ENCODE measurements at places on chromosomes 7 and 10.

DNA sequence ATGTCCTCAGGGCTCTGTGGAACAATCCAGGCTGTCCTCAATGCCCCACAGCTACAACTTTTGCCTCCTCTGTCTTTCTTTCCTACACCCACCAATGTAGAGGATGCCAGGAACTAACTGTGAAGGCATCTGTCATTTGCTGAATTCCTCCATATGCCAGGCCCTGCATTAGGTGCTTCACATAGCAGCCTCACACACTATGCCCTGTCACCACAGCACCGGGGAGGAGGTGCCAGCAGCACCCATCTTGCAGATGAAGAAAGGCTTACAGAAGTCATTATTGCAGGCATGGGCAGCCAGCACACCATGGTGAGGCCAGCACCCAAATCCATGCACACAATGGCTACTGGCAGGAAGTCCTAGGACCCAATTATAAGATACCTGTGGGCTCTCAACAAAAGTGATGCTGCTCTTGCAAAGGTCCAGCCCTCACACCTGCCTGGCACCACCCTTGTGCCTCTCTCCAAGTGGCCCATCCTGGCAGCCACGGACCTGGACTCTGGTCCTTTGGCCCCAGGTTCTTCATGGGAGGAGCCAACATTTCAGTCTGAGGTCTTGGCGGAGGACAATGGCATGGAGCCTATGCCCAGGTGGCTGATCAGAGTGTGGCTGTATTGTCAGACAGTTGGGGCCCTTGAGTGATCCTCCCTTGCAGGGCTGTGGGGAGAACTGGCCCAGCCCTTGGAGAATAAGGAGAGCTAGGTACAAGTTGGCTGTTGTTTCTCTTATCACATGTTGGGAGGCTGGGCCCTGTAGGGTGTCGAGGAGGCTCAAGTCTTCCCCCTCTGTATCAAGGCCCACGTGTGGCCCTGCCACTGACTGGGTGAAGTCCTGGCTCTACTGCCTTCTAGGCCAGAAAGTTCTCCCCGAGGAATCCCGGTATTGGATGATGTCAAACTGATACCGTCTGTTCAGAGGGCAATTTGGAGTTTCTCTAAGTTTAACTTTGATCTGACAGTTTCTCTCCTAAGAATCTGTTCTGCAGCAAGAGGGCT lies 14.4 kb upstream of the MYL7 start:
- no peak for DNase-seq

DNA sequence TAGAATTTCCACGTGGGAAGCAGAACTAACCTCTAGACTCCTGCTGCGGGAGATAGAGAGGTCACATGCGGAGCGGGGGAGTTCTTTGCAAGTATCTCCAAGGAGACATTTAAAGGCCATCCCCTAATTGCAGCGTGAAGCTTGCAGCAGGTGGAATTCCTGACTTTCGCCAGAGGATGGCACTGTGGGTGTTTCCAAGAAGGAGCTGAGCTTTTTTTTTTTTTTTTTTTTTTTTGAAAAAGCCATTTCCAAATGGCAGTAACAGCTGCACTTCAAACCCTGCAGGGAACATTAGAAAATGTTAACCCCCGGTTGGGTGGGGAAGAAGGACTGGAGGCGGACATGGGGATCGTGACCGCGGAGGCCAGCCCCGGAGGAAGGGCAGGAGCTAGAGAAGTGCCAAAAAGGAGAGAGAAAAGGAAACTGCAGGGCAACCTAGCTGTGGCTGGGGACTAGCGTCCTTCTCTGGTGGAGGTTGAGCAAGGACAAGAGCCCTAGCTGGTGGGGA lies 487.7 kb downstream of the TYW1 start:
- peak; percentile 44 for DNase-seq

- peak; percentile 73 for DNase-seq
These were observed 50.6 kb downstream of the PWWP2B start for GRCh38 chr10:132447446-132448247.

DNA sequence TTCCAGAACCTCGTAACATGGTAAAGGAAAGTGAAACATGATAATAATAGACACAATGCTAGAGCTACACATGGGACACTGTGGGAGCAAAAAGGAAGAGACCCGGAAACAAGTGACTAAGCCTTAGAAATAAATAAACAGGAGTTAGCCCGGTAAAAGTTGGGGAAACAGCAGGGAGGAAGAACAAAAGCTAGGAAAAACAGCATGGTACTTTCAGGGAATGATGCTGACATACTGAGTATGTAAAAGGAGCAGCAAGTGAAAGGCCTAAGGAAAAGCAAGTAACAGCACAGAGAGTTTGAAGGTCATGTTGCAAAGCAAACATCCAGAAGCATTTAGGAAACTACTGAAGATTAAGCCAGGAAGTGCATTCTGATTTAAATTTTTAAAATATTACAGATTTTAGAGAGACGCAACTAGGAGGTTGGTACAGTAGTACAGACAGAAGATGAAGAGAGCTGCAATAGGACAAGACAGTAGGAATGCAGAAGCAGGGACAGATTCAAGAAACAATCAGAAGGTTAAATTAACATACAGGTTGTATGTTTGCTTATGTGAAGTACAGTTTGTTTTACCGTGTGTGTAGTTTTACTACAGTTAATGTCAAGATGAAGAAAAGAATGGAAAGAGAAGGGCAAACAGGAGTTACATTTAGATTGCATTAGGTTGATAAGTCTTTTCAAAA lies 63.7 kb downstream of the ARHGAP12 start:
- peak; percentile 12 for DNase-seq

DNA sequence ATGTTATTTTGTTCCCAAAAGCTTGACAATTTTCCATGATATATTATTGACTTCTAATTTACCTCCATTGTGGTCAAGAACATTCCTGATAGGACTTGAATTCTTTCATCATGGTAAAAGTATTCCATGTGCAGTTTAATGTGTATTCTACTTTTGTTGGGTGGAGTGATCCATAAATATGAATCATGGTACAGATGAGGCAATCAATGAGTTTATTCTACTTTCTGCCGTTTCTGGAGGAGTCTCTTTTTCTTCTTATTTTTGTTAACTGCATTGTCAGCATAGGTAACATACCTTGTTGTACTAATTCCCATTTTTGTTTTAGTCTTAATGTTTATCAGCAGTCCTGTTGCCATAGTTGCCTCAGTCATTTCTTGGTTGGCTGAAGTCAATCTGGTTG lies 69.6 kb downstream of the SHOC2 start:
- no peak for DNase-seq

GRCh38 chr7:134685250-134685649 lies 38.6 kb downstream of the BPGM start:
- no peak for DNase-seq

DNA sequence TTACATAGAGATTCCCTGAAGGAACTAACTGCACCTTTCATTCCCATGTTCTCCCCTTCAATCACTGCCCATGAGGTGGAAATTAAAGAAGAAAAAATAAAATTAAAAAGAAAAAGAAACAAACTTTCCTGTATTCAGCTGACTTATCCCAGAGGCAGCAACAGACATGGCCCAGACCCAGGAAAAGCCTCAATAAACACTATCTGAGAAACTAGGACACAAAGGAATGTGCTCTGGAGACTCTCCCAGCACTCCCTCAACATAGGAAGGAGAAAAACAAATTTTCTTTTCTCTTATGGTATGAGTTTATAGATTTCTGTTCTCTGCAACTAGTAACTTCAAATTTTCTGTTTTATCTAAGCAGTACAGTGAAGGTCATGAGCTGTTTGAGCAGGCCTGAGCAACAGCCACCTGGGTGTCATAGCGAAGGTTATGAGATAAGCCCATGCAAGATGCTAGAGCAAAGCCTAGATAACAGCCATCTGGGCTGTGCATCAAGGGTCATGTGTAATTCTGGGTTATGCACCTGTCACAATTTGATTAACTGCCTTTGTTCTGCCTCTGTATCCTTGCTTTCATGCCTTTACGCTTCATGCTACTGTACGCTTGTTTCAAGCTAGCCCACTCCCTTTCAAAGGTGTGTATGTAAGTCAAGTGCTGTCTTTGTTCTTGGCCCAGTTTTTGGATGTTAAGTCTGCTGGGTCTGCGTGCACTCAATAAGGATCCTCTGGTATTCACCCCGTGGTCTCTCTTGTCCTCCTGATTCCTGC lies 11.0 kb upstream of the OR6B1 start:
- peak; percentile 16 for DNase-seq

DNA sequence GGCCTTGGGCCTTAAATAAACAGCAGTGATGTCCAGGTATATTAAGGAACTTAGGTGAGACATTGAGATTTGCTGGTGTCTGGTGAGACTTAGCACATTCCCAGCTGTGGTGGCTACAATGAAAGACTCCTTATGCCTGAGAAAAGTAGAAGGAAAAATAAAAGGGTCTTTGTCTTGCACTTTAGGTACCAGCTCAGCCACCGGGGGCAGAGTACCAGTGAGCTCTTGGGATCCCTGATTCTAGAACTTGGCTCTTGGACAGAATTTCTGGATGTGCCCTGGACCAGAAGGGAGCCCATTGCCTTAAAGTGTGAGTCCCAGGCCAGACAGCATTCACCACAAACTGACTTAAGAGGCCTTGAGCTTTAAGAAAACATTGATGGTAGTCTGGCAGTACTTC lies 1038.7 kb downstream of the SORCS3 start:
- no peak for DNase-seq

DNA sequence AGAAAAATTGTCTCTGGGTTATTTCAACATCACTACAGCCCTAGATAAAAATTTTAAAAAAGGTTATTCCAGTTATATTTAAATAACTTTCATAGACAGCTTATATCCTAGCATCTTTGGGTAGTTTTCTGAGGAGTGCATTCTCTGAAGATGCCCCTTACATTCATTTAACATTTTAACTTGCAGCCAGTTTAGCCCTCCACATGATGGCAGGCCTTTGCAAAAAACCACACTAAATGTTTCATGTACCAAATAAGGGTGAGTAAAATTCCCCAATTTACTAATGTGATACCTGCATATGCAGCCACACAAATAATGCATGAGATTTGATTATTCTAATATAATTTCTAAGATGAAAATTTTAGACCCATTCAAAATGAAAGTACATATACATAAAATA lies 108.4 kb upstream of the ZWINT start:
- no peak for DNase-seq

DNA sequence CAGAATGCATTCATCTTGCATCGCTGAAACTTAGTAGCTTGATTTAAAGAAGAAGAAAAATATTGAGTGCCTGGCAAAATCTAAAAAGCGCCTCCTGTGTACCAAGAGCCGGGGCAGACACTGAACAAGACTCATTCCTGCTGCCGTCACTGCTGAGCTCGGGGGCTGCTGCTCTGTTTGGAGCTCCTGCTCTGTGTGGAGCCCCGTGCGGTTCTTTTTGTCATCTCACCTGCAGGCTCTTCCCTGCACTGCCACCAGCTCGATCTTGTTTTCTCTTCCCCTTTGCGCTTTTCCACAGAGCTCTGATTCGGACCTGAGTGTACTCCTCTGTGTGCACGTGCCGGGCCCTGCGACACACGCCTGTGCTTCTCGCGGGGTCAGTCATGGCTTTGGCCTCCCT lies 462.1 kb upstream of the DPP6 start:
- no peak for DNase-seq

DNA sequence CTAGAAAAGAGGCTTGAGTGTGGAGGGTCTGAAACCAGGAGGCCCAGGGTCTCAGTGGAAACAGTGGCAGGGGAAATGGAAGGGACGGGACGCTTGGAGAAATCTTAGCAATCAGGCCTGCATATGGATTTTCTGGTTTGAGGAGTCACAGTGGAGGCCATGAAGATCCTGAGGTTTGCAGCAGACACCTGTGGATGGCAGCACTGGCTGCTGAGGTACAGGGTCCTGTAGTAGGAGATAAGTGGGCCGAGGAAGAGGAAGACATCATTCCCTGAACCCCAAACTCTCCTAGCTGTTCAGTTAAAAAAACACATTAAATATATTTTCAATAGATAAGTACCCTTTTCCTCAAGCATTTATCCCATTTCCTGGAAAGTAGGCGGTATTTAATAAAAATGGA lies 208.8 kb upstream of the IGFBP3 start:
- no peak for DNase-seq

GRCh38 chr7:145909991-145910513 lies 206.5 kb upstream of the CNTNAP2 start:
- DNase-seq, result no peak

DNA sequence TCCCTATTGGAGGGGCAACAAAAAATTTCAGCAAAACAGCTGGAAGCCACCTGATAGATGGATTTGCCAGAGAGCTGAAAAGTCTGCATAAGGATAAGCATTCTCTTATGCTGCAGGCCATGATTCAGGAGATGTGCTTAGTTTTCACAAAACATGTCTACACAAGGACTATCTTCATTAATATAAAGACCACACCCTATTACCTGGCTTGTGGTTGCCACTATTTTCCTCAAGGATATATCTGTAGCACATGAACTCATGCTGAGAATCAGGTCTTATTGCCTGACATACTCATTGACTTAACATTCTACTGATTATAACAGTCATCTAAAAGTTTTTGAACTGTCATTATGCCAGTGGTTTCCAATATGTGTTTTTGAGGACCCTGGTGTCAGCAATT lies 7.1 kb upstream of the COL17A1 start:
- DNase-seq, result no peak

GRCh38 chr7:47952224-47952623 lies 4.0 kb upstream of the PKD1L1 start:
- DNase-seq, result no peak

DNA sequence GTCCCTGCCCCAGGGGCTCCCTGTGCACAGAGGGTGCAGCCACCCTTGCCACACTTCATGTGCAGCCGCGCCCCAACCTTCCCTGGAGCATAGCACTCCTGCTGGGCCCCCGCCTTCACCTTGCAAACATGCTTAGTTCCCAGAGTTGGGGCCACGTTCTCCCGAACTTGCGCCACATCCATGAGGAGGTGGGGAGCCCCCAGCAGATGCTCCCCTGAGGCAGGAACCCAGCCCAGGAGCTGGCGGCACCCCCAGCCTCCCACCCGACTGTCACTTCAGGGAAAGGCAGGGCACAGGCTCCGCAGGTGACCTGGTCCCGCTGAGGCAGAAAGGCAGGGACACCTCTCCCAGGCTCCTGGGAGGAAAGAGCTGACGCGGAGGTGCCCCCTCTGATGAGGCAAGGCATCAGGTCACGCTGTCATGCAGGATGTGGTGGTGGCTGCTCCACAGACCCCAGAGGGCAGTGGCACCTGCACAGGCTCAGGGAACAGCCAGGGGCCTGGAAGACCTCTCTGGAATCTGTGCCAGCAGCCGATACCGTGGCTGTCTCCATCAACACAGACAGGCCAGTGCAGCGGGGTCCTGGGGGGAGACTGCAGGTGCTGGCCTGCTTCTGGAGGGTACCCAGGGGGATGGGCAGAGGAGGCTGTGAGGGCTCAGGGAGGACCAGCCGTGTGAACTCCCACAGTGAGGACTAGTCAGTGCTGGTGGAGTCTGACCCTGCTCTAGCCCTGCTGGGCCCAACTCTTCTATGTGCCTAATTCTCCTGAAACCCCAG lies 221.3 kb downstream of the MAD1L1 start:
- no peak for DNase-seq

All from AG08396 (cell line).